Brain microvascular endothelial cell (primary cell): ENCODE measurements at places on chromosomes 16 and 17.

GRCh38 chr17:20172376-20172775, 163.2 kb downstream of the SPECC1 start:
- no peak for DNase-seq

- DNase-seq, result no peak
These were observed 26.6 kb downstream of the PIEZO1 start for GRCh38 chr16:88758227-88758943.

DNA sequence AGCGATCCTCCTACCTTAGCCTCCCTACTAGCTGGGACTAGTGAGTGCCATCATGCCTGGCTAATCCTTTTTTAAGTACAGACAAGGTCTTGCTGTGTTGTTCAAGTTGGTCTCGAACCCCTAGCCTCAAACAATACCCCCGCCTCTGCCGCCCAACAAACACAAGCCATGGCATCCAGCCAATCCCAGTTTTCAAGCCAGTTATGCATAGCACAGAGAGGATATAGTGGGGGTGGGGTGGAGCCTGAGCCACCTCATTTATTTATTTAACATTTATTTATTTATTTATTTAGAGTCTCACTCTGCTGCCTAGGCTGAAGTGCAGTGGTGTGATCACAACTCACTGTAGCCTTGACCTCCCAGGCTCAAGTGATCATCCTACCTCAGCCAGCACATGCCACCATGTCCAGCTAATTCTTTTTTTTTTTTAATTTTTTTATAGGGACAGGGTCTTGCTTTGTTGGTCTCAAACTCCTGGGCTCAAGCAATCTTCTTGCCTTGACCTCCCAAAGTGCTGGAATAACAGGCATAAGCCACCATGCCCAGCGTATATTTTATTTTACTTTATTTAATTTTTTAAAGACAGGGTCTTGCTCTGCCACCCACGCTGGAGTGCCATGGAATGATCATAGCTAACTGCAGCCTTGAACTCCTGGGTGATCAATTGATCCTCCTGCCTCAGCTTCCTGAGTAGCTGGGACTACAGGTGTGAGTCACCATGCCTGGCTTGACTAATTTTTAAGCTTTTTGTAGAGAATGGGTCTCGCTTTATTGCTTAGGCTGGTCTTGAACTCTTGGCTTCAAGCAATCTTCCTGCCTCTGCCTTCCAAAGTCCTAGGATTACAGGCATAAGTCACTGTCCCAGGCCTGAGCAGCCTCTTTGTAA, 26.2 kb upstream of the KLHL11 start:
- no peak for DNase-seq

- DNase-seq, result no peak
These were observed 817.9 kb upstream of the SOX9 start for GRCh38 chr17:71302721-71303549.

DNA sequence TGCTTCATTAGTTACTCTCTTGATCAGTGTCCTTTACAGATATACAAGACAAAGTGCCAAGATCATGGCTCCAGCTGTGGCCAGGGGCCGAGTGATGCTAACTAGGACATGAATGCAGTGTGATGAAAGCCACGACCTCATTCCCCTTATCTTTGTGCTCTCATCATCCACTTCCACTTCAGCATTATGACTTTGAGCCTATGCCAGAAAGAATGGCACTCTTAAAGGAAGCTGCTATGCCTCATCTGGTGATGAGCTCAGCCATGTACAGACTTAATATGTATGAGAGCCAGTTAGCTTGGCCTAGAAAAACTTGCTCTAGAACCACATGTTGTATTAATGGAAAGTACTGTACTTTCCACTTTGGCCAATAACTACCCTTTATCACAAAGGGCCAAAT, 179.1 kb downstream of the TOX3 start:
- DNase-seq, result no peak
